ENCODE measurements at places on chromosomes 3 and 15.

- H3K27ac ChIP-seq = no peak overlapping the region
- no peaks in the 10 kb centered on the region for H3K36me3 ChIP-seq
- no peaks in the 10 kb centered on the region for H3K4me1 ChIP-seq
- no peak overlapping the region for H3K4me3 ChIP-seq
- H3K27me3 ChIP-seq = no peaks in the 10 kb centered on the region
- DNase-seq = no peak
Observed at GRCh38 chr3:10774129-10774670, 41.8 kb upstream of the SLC6A11 start.

DNA sequence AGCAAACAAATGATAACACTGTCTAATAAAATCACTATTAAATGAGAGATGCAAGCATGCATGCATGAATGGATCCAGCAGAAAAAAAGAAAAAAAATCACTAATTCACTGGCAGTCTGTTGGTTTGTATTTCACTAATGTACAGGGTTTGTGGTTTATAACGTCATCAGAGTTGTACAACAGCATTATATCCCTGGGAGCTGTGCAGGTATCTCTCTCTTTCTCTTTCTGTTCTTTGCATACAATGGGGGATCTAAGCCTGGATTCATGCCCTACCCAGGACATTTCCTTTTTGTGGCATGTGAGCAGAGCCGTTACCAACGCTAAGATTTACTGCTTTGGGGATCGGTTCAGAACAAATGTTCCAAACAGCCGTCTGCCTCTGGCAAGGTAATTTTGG, 229.5 kb downstream of the SOX2 start:
- H3K4me1 ChIP-seq = no peaks in the 10 kb centered on the region
- DNase-seq = no peak
- no peaks in the 10 kb centered on the region for H3K27me3 ChIP-seq
- no peak overlapping the region for H3K4me3 ChIP-seq

- no peak overlapping the region for H3K4me3 ChIP-seq
- H3K27ac ChIP-seq = no peak overlapping the region
- H3K4me1 ChIP-seq = no peaks in the 10 kb centered on the region
- DNase-seq = no peak
- H3K36me3 ChIP-seq = no peaks in the 10 kb centered on the region
Observed at GRCh38 chr3:18223571-18223970, 201.6 kb downstream of the SATB1 start.

DNA sequence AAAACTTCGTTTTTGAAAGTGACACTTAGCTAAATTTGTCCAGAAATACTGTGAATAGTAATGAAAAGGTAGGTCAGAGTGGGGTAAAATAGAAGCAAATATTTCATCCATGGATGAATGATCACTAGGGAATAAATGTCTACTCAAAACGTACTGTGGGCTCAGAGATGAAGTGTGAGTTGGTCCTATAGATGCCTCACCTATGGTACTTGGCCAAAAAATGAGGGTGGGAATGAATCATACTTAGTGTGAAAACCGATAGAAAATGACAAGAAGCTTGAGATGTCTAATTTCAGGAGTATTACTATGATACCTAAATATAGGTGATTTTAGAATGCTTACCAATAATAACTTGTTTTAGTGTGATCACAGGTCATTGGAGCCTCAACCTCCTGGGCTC, 155.9 kb downstream of the GMNC start:
- no peaks in the 10 kb centered on the region for H3K36me3 ChIP-seq
- H3K4me1 ChIP-seq = no peaks in the 10 kb centered on the region
- no peak overlapping the region for H3K27ac ChIP-seq
- no peak for DNase-seq

DNA sequence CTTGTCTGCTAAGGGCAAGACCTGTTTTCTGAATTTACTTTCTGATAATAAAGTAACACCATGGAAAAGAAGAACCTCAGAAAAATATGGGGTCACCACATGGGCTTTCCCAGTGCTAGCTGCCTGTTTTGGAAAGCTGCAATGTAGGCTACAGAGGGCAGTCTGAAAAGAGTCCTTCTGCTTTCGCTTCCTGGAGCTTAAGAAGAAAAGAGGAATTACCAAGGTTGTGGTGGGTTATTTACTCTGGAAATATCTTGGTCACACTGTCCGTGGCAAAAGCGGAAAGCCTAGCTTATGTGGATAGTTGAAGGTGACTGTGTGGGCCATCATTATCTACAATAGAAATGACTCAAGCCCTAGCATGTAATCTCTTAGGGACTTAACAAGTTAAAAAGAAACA, 31.7 kb upstream of the IP6K2 start:
- H3K27ac ChIP-seq = no peak overlapping the region
- H3K4me3 ChIP-seq = no peak overlapping the region
- no peaks in the 10 kb centered on the region for H3K4me1 ChIP-seq
- no peaks in the 10 kb centered on the region for H3K27me3 ChIP-seq

GRCh38 chr15:62932436-62932835, 110.1 kb upstream of the TPM1 start:
- no peaks in the 10 kb centered on the region for H3K27me3 ChIP-seq
- no peak overlapping the region for H3K4me3 ChIP-seq
- no peaks in the 10 kb centered on the region for H3K36me3 ChIP-seq
- DNase-seq = no peak
- H3K27ac ChIP-seq = no peak overlapping the region
- H3K4me1 ChIP-seq = no peaks in the 10 kb centered on the region

DNA sequence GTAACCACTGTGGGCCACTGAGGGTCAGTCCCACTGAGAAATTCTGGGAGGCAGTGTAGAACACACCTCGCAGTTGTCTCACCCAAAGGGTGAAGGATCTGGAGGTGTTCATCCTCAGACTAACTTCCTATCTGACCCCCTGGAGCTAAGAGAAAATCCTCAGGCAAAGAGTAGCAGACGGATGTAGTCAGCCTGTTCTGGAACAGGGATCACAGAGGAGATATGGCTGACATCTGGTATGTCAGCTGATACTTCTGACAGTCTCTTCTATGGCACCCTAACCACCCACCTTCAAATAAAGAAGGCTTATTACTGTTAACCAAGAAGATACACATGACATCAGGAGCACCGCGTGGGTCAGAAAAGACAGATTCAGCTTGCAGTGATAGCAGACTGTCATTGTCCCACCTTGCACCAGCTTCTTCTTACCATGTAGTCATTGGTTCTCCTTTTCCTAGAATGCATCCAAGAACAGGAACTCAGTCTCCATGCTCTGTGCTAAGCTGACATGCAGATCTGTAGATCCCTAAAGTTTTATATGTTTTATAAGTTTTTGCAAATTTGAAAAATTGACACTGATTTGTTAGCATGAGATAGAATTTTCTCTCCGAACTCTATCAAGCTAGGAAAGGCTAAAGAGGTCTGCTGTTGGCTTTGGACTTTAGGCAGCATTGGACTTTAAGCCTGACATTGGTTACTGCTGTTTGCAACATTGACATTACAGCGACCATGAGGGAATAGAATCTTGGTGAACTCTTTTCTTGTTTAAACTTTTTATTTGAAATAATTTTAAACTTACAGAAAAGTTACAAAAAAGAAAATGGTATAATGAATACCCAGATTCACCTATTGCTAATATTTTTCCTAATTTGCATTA, 60.4 kb downstream of the KBTBD12 start:
- no peaks in the 10 kb centered on the region for H3K4me1 ChIP-seq
- no peak overlapping the region for H3K4me3 ChIP-seq
- no peaks in the 10 kb centered on the region for H3K36me3 ChIP-seq
- no peak for DNase-seq

DNA sequence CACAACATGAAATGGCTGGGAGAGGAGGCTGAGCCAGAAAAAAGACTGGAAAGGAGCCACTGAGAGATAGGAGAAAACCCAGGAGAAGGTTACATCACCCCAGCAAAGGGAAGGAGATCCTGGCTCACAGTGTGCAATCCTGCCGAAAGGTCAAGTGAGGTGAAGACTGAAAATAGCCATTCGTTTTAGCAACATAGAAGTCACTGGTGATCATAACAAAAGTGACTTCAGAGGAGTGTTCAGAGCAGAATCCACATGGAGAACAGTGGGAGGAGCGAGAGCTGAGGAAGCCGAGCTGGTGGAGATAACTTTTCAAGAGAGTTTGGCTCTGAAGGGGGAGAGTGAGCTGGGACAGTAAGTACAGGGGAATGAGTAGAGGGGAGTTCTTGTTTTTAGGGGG, 5.4 kb upstream of the HEG1 start:
- no peaks in the 10 kb centered on the region for H3K36me3 ChIP-seq
- no peak for DNase-seq
- no peak overlapping the region for H3K27ac ChIP-seq
- peaks cover 5% of the 10 kb centered on the region for H3K4me1 ChIP-seq
- H3K27me3 ChIP-seq = no peaks in the 10 kb centered on the region
- H3K4me3 ChIP-seq = no peak overlapping the region

- H3K4me3 ChIP-seq = no peak overlapping the region
- H3K27ac ChIP-seq = no peak overlapping the region
- DNase-seq = no peak
- no peaks in the 10 kb centered on the region for H3K36me3 ChIP-seq
- no peaks in the 10 kb centered on the region for H3K27me3 ChIP-seq
Observed at GRCh38 chr15:87345961-87346360, 910.6 kb downstream of the NTRK3 start.

DNA sequence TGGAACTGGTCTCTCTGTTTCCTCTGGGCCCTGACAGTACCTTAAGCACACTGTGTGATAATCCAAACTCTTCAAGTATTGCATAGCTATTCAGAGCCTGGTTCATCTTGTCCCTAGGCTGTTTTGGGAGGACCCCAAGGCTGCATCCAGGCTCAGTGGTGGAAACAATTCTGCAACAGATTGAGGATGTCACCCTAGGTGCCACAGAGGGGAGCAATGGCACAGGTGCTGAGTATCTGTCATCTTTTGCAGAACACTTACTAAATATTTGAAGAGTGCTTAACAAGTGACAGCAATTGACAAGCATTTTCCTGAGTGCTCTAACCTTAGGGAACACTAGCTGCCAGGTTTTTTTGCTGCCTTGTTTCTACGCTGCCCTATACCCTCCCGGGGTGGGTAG, 27.8 kb downstream of the STARD5 start:
- no peak for DNase-seq
- peaks cover 55% of the 10 kb centered on the region for H3K4me1 ChIP-seq
- H3K27me3 ChIP-seq = no peaks in the 10 kb centered on the region
- H3K27ac ChIP-seq = peak overlapping the region; percentile 87
- peak overlapping the region; percentile 74 for H3K4me3 ChIP-seq

DNA sequence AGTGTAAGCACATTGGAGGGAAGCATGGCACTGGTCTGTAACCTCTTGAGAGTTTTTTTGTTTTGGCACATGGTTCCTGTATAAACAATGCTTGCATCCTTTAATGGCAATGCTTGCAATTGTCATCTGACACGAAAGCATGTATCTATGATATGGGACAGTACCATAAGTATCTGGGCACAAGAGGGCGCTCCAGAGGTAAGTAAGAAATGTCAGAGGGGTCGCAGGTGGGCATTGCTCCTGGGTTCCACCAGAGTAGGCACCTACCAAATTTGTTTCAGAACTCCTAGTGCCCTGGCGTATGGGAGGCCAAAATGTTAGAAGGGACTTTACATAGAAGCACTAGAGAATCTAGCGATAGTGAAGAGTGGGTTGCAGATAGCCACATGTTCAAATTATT, 58.7 kb upstream of the BCHE start:
- H3K36me3 ChIP-seq = no peaks in the 10 kb centered on the region
- H3K4me3 ChIP-seq = no peak overlapping the region
- H3K4me1 ChIP-seq = no peaks in the 10 kb centered on the region
- no peak for DNase-seq
- H3K27ac ChIP-seq = no peak overlapping the region
- no peaks in the 10 kb centered on the region for H3K27me3 ChIP-seq

DNA sequence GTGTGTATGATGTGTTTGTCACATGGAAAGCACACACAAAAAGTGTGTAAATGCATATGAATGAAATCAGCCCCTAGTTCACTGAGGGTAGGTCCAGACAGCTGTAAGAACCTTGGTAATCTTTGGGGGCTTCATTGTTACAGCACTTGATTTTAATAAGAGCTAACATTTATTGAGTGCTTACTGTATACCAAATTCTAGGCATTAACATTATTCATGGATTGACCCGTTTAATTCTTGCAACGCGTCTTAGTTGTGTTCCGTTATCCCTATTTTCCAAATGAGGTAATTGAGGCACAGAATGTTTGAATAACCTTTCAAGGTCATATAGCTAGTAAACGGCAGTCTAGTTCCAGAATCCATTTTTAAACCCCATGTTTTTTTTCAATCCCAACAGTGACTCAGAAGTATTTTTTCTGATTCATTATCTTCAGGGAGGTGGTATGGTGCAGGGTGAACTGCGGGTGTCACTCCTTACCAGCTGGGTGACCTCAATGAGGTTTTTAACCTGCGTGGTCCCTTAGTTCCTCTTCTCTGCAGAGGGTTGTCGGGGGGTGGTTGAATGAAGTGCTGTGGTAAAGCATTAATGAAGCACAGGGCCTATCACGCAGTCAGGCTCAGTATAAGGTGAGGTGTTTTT, 14.2 kb downstream of the RAB8B start:
- no peaks in the 10 kb centered on the region for H3K27me3 ChIP-seq
- H3K4me1 ChIP-seq = peaks cover 59% of the 10 kb centered on the region
- H3K27ac ChIP-seq = no peak overlapping the region
- no peaks in the 10 kb centered on the region for H3K36me3 ChIP-seq
- peak; percentile 54 for DNase-seq

- no peak for DNase-seq
- H3K4me1 ChIP-seq = no peaks in the 10 kb centered on the region
- H3K36me3 ChIP-seq = no peaks in the 10 kb centered on the region
- no peak overlapping the region for H3K4me3 ChIP-seq
Observed at GRCh38 chr3:120170223-120170622, 76.0 kb upstream of the GSK3B start.

DNA sequence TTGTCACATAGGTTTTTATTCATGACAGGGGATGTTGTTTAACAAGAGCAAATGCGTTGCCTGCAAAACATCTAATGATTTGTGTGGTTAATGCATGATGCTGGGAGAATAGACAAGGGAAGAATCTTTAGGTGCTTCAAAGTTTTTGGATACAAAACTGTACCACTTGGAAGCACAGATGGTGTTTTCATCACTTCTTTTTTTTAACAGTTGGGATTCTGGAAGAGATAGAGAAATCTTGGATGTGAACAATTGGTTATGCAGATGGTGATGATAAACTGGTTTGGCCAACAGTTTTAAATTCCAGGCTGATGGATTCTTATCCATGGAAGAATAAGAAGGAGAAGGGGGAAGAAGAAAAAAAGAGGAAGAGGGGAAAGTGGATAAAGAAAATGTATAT, 379.4 kb downstream of the KCNH8 start:
- no peaks in the 10 kb centered on the region for H3K36me3 ChIP-seq
- H3K4me3 ChIP-seq = no peak overlapping the region
- no peaks in the 10 kb centered on the region for H3K4me1 ChIP-seq
- H3K27me3 ChIP-seq = no peaks in the 10 kb centered on the region
- no peak overlapping the region for H3K27ac ChIP-seq

- H3K4me3 ChIP-seq = no peak overlapping the region
- H3K27me3 ChIP-seq = no peaks in the 10 kb centered on the region
- DNase-seq = no peak
- H3K4me1 ChIP-seq = no peaks in the 10 kb centered on the region
- H3K36me3 ChIP-seq = no peaks in the 10 kb centered on the region
Observed at GRCh38 chr3:180362081-180362480, 239.9 kb upstream of the TTC14 start.

- no peaks in the 10 kb centered on the region for H3K27me3 ChIP-seq
- H3K27ac ChIP-seq = no peak within 1 kb of the TSS
- peak; percentile 20 for DNase-seq
- no peaks in the 10 kb centered on the region for H3K36me3 ChIP-seq
- H3K4me1 ChIP-seq = peaks cover 14% of the 10 kb centered on the region
Observed at GRCh38 chr15:78565097-78565950, at the start of gene CHRNA5. TSS of gene CHRNA5 (plus strand) at chr15:78565520. CDS start at chr15:78565720, 200 bp downstream.

Measured in naive thymus-derived CD4-positive, alpha-beta T cell (primary cell).